ENCODE measurements at places on chromosomes 13 and 19. TPM values are rescaled to one million over a fixed set of nuclear protein-coding genes. Genes with fewer than 3 reads are reported as not detected.
A peak's percentile ranks its signal among the peaks of the same experiment; 100 is the strongest.

DNA sequence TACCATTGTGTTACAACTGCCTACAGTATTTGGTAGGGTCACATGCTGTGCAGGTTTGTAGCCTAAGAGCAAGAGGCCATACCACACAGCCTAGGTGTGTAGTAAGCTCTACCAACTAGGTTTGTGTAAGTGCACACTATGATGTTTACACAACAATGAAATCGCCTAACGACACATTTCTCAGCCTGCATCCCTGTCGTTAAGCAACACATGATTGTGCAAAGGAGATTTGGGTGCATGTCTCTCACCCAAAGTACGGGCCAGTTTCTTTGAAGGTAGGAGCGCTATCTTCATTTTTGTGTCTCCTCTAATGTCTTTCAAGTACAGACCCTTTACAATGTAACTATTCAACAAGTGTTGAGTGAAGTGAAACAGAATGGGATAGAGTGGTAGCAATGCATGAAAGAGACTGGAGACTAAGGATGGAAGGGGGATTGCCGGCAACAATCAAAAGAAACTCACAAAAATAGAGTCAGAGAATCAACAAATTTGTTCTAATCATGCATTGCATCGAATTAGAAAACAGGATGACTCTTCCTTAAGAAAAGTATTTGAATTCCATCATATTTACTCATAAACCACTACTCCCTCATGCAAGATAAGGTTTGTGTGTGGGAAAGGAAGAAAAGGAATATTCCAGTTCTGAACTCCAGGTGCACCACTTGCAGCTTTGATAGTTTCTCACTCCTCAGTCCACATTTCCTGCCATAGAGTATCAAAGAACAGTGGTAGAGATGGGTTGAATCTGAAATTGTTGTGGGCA is 60.2 kb upstream of the TNFRSF19 start:
- no peak for DNase-seq
- H3K4me1 ChIP-seq: no peaks in the 10 kb centered on the region
- no peaks in the 10 kb centered on the region for H3K27me3 ChIP-seq
- H3K4me3 ChIP-seq: no peak overlapping the region
- H3K36me3 ChIP-seq: no peaks in the 10 kb centered on the region

DNA sequence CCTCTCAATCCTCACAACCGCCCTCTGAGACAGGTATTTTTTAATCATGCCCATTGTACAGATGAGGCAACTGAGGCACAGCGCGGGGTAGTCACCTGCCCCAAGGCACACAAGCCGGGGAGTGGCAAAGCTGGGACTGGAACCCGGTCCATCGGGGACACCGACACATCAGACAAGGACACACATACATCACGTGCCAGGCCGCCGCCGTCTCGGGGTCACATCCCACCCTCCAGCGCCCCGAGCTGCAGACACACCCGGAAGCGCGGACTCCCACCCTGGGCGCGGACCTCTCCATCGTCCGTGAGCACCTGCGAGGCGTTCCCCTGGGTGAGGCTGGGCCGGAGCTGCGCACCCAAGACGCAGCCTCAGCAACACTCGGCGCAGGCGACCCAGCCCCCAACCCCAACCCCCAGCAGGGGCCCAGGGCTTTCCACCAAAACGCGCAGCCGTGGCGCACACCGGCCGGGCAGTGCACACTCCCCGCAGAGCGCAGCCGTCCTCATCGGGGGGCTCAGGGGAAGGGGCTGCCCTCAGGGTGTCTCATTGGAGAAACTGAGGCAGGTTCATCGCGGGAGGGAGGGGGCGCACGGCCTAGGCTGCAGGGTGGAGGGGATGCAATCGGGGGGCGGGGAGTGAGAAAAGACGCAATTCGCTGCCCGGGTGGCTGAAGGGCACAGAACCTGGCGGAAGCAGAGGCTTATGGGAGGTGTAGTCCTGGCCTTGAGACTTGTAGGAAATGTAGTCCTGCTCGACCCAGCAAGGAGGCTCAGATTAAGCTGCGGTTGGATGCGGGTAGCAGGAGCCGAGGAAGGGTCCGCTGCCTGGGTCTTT is 1.9 kb upstream of the LMTK3 start:
- DNase-seq: peak; percentile 70
- H3K27ac ChIP-seq: peak overlapping the region; percentile 82
- H3K4me3 ChIP-seq: peak overlapping the region; percentile 72

DNA sequence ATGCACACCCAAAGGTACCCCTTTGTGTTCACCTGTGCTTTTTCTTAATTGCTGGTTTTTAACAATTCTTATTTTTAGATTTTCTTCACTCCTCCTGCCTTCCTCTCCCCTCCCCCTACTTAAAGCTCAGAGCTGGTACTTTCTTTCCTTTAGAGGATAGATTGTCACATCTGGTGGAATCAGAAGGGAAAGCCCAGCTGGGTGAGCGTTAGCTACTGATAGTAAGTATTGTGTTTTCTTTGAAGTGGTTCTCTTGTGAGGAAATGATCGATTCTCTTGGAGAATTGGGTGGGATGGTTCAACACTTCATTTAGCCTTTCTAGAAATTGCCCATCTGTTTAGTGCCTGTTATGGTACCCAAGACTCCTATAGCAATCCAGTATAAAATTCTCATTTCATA is 84.8 kb downstream of the FLT1 start:
- no peak overlapping the region for H3K4me3 ChIP-seq
- H3K27ac ChIP-seq: no peak overlapping the region
- H3K36me3 ChIP-seq: no peaks in the 10 kb centered on the region
- H3K27me3 ChIP-seq: peaks cover 2% of the 10 kb centered on the region

DNA sequence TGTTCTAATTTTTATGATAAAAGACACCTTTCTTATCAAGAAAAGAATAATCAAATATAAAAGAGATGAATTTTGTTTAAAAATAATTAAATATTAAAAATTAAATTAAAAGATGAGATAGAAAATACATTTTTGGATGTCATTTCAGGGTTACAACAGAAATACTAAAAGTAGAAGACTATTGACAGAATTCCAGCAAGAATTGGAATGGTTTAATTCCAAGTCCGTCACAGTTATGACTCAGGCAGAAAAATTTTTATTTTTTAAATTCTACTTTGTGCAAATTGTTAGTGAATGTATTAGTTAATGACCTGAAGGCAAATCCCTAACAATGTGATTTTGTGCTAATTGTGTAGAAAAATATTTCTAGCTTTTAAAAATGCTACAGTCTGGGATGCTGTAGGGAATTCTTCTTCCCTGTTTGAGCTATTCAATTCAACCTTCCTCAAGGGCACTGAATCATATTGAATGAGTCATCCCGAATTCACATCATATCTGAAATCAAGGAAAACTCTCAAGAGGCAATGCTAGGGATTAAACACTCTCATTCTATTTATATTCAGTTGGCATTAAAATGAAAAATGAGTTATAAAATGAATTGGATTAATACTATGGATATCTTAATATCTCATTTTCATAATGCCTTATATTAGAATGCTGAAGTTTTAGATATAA is 633.5 kb upstream of the ATXN8OS start:
- H3K27ac ChIP-seq: no peak overlapping the region
- no peaks in the 10 kb centered on the region for H3K27me3 ChIP-seq
- no peak for DNase-seq
- H3K4me3 ChIP-seq: no peak overlapping the region
- H3K4me1 ChIP-seq: no peaks in the 10 kb centered on the region
- H3K36me3 ChIP-seq: no peaks in the 10 kb centered on the region

- H3K4me3 ChIP-seq: no peak overlapping the region
- H3K27ac ChIP-seq: no peak overlapping the region
- no peaks in the 10 kb centered on the region for H3K36me3 ChIP-seq
Observed at GRCh38 chr13:110123041-110123809, 183.7 kb downstream of the COL4A1 start.

DNA sequence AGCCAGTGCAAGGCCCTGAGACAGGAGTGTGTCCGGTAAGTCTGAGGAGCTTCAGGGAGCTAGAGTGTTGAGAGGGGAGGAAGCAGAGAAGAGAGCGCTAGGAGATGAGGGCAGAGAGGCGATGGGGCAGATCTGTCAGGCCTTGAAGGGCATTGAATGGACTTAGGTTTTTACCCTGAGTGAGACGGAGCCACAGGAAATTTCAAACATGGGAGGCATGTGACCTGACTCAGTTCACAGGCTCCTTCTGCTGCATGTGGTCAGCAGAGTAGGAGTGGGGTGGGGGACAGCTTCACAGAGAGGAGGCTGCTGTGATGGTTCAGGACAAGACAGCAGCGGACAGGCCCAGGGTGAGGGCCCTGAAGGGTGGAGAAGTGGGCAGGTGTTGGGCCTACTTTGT is 2.5 kb upstream of the FAM98C start:
- no peak overlapping the region for H3K4me3 ChIP-seq
- no peaks in the 10 kb centered on the region for H3K27me3 ChIP-seq
- no peak for DNase-seq
- no peak overlapping the region for H3K27ac ChIP-seq
- H3K36me3 ChIP-seq: peaks cover 11% of the 10 kb centered on the region
- H3K4me1 ChIP-seq: peaks cover 12% of the 10 kb centered on the region

GRCh38 chr19:41409288-41409687 is 11.7 kb downstream of the BCKDHA start:
- H3K36me3 ChIP-seq: no peaks in the 10 kb centered on the region
- H3K4me3 ChIP-seq: no peak overlapping the region
- no peaks in the 10 kb centered on the region for H3K4me1 ChIP-seq

- no peaks in the 10 kb centered on the region for H3K36me3 ChIP-seq
- no peak overlapping the region for H3K4me3 ChIP-seq
- no peaks in the 10 kb centered on the region for H3K27me3 ChIP-seq
- no peak overlapping the region for H3K27ac ChIP-seq
Observed at GRCh38 chr19:42306646-42307045, 4.2 kb upstream of the PAFAH1B3 start.

DNA sequence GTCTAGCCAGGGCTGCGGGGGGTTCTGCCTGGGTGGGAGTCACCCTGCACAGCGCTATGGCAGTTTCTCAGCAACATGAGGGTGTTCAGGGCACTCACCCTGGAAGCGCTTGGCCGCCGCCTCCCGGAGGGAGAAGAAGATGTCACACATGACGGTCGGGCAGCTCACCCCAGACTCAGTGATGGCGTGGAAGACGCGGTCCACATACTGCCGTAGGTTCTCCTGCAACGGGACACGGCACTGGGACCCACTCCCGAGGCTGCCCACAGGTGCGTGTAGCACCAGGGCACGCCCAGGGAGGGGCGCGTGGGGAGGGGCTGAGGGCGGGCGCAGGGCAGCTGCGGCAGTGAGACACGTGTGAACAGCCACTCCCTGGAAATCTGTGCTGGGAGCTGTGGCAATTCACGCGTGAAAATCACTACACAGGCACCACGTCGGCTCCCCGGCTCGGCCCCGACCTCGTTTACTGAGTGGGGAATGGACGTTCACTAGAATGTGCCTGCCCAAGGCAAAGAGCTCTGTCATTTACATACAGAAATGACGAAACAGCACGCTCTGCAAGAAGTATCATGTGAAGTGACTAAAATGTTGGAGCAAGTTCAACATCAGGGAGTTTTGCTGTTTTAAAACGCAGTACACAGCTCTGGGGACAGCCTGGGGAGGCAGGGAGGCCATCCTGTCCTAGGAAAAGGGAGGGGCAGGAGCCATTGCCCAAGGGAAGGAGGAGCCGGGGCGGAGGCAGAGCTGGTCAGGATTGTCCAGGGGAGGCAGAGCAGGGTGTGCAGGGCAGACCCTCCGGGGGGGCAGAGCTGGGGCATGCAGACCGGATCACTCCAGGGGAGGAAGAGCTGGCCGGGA is 41.5 kb upstream of the C13orf46 start:
- H3K27ac ChIP-seq: no peak overlapping the region
- H3K4me1 ChIP-seq: no peaks in the 10 kb centered on the region
- no peak overlapping the region for H3K4me3 ChIP-seq

DNA sequence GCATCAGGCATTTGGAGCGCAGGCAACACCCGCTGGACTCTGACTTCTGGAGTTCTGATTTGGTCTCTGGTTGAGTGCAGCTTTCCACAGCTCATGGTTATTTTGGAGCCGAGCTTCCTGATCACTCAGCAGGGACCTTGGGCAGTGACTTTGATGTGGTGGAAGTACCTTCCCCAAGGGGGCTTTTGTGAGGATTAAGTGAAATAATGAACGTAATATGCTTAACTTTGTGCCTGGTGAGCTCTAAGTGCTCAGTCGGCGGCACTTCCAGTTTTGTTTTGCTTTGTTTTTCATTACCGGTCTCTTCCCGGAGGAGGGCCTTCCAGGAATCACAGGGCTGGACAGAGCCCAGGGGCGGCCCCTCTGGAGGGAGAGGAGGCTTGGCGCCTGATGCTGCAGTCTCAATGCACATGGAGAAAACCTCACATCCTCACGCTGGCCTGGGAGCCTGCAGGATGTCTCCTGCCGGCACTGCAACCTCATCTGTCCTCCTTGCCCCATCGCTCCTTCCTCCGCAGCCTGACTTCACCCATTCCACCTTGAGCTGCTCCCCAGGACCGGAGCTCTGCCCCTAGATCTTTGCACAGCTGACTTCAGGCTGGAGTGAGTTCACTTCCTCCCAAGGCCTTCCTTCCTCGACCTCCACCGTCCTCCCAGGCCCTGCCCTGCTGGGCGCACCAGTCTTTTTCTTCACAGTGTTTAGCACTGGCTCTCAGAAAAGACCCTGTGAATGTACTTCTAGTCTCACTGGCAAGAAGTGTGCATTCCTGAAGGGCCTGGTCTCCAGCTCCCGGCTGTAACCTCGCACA is 1.5 kb downstream of the PLEKHF1 start:
- H3K27ac ChIP-seq: peak overlapping the region; percentile 94
- no peak for DNase-seq
- H3K4me3 ChIP-seq: peak overlapping the region; percentile 62
- H3K36me3 ChIP-seq: no peaks in the 10 kb centered on the region
- no peaks in the 10 kb centered on the region for H3K27me3 ChIP-seq

- H3K27me3 ChIP-seq: no peaks in the 10 kb centered on the region
- DNase-seq: no peak
- peak overlapping the region; percentile 65 for H3K27ac ChIP-seq
- peak overlapping the region; percentile 68 for H3K4me3 ChIP-seq
- no peaks in the 10 kb centered on the region for H3K36me3 ChIP-seq
Observed at GRCh38 chr13:20525144-20525600, 485 bp downstream of the CRYL1 start.

GRCh38 chr13:50511877-50512341 is 331.6 kb downstream of the DLEU7 start:
- no peaks in the 10 kb centered on the region for H3K27me3 ChIP-seq
- no peak for DNase-seq
- H3K36me3 ChIP-seq: no peaks in the 10 kb centered on the region
- peak overlapping the region; percentile 34 for H3K27ac ChIP-seq
- H3K4me1 ChIP-seq: peaks cover 15% of the 10 kb centered on the region

- no peak overlapping the region for H3K4me3 ChIP-seq
- DNase-seq: no peak
- no peak overlapping the region for H3K27ac ChIP-seq
- H3K27me3 ChIP-seq: no peaks in the 10 kb centered on the region
Observed at GRCh38 chr13:62125451-62125850, 709.8 kb upstream of the PCDH20 start.

- no peak for DNase-seq
- no peak overlapping the region for H3K4me3 ChIP-seq
- no peaks in the 10 kb centered on the region for H3K36me3 ChIP-seq
- H3K4me1 ChIP-seq: no peaks in the 10 kb centered on the region
- H3K27me3 ChIP-seq: no peaks in the 10 kb centered on the region
Observed at GRCh38 chr19:27964185-27964584, 1248.8 kb downstream of the UQCRFS1 start.

- H3K27ac ChIP-seq: no peak overlapping the region
- no peaks in the 10 kb centered on the region for H3K4me1 ChIP-seq
- H3K4me3 ChIP-seq: no peak overlapping the region
- DNase-seq: no peak
- no peaks in the 10 kb centered on the region for H3K27me3 ChIP-seq
Observed at GRCh38 chr13:40940841-40941240, 78.3 kb downstream of the ELF1 start.

The DZIP1 gene
- not detected for total RNA-seq

The ARGLU1 gene
- total RNA-seq: 291 TPM

The NDUFA11 gene
- total RNA-seq: 111 TPM

The TGFBR3L gene
- total RNA-seq: 2.3 TPM

The LGALS14 gene
- 0.41 TPM for total RNA-seq

The GJA3 gene
- 0.05 TPM for total RNA-seq

The C19orf67 gene
- not detected for total RNA-seq

The CARD8 gene
- total RNA-seq: 298 TPM

The CYP2B6 gene
- not detected for total RNA-seq

The ZNF667 gene
- total RNA-seq: 1.7 TPM

The OR1I1 gene
- not detected for total RNA-seq
